Heart left ventricle (tissue), 16 donors: ENCODE measurements at places on chromosomes 13 and 19.
A peak's percentile ranks its signal among the peaks of the same experiment; 100 is the strongest.

DNA sequence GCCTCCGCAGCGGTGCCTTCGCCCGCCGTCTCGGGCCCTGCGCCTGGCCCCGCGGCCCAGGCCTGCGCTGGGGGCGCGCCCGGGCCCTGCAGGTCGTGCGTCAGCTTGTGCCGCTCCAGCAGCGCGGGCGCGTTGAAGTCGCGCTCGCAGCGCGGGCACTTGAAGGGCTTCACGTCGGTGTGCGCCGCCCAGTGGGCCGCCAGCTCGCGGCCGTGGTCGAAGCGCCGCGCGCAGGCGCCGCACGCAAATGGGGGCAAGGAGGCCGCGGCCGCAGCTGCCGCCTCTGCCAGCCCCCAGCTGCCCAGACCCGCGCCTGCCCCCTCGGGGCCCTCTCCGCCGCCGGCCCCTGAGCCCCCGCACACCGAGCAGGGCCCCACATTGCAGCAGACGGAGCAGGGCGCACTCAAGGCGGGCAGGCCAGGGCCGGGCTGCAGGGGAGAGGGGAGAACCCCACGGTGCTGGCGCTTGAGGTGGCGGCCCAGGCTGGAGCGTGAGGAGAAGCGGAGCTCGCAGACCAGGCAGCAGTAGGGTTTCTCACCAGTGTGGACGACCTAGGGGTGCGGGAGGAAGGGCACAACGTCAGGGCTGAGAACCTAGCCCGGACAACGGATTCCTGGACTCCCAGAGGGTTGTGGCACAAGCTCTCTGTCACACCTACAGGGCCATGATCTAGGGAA, 6.1 kb downstream of the FIZ1 start:
- no peak for DNase-seq

DNA sequence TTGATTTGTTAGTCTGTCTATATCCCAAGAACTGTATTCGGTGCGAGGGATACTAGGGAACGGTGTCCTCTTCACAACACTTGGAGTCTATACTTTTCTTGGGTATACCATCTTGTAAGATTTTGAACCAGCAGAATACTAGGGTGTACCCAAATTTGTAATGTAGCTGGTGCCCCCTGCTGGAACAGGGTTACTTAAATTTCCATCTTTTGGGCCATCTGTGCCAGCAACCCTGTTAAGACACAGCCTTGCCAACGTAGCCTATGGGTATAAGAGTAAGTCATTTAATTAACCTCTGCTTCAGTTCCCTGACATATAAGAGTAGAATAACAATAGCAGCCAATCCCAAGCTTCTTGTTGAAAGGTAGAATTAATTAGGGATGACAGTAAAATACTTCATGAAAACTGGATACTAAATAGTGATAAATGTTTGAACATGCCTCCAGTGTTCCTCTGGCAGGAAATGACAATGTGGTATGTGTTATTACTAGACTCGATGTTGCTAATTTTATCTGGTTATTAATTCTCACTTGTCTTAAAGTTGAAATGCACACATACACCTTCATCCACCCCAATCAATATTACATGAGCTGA, 607.6 kb downstream of the FGF9 start:
- DNase-seq = peak; percentile 38

- DNase-seq = no peak
Observed at GRCh38 chr13:27432611-27433210, 8.3 kb downstream of the GTF3A start.

GRCh38 chr13:33284031-33284430, 1.5 kb downstream of the STARD13 start:
- no peak for DNase-seq

- DNase-seq = no peak
Observed at GRCh38 chr13:62879071-62879470, 1463.4 kb upstream of the PCDH20 start.

GRCh38 chr19:47239610-47240296, 8.8 kb upstream of the BBC3 start:
- DNase-seq = peak; percentile 63

- DNase-seq = no peak
Observed at GRCh38 chr13:48998641-48999292, 23.1 kb downstream of the FNDC3A start.

GRCh38 chr19:15696654-15697194, 23.8 kb downstream of the CYP4F12 start:
- no peak for DNase-seq

DNA sequence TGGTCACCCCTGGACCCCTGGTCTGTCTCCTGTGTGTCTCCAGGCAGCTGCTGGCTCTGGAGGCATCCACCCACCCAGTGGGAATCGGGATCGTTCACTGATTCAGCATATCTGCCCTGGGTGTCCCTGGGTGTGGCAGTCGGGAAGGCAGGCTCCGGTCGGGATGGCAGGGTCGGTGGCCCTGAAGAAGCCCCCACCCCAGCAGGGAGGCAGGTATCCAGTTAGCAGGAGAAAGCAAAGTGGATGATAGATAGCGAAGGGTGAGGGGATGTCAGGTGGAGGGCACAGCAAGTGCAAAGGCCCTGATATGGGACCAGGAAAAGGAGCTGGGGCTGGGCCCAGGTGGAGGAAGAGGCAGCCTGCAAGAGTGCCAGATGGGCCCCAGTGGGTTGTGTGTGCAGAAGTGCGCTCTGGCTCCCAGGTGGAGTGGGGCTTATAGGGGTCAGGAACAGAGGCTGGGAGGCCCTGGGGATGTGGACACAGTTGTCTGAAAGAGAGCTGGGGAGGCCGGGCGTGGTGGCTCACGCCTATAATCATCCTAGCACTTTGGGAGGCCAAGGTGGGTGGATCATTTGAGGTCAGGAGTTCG, 2.3 kb downstream of the SSBP4 start:
- no peak for DNase-seq

DNA sequence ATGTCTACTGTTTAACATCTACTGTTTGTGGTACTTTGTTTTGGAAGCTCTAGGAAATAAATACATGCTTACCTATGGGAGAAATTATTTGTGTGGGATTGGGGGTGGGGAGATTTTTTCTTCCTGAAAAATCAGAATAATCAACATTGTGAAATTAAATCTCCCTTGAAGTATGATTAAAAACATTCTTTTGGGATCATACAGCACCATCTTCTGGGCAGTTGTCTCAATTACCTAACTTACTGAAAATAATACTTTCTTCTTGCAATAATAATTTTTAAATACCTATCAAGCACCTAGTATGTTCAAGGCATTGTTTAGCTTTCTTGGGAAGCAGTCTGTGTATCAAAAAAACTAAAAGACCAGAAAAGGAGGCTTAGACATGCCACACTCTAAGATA, 576.5 kb upstream of the ARGLU1 start:
- no peak for DNase-seq

GRCh38 chr13:24614306-24615080, 65.7 kb upstream of the ATP12A start:
- DNase-seq = no peak

DNA sequence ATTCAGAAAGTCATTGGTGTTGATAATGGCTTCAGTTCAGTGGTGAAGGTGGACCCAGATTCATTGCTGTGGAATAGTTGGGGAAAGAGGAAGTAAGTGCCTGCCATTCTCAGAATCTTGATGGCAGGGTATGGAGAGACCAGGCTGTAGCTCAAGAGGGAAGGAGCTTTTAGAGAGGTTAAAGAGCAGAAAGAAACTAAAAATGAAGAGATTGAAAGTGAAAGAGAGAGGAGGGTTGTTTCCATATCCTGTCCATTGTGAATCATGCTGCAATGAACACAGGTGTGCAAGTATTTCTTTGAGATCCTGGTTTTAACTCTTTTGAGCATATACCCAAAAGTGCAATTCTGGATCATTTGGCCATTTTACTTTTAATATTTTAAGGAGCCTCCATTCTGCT, 12.5 kb downstream of the GJB6 start:
- DNase-seq = no peak

- DNase-seq = no peak
Observed at GRCh38 chr13:111228262-111229144, 91.9 kb upstream of the TEX29 start.

DNA sequence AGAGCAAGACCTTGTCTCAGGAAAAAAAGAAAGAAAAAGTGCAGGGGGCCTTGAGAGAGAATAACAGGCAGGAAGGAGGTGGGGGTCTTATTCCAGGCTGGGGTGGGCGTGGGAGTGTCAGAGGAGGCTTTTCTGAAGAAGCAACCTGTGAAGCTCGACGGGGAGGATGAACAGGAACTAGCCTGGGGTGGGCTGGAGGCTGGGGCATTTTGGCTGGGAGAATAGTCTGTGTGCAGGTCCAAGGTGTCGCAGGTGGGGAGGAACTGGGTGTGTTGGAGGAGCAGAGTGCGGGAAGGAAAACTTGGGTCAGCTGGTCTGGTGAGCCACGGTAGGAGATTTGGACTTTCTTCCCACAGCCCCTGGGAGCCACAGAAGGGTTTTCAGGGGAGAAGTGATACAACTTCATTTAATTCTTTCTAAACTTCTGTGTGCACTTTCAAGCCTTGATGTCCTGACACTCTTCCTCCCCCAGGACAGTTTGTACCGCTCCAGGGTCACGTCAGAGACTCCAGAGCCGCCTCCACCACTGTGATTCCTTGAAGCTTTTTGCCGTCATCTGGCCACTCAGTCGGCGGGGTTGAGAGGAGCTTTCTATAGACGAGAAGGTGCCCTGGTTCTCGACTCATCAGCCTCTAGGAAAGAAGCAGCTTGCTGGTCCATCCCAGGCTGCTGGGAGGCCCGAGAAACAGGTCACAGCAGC, 138.7 kb downstream of the SIPA1L3 start:
- DNase-seq = no peak

- no peak for DNase-seq
Observed at GRCh38 chr13:77774181-77774580, 76.7 kb downstream of the SLAIN1 start.

DNA sequence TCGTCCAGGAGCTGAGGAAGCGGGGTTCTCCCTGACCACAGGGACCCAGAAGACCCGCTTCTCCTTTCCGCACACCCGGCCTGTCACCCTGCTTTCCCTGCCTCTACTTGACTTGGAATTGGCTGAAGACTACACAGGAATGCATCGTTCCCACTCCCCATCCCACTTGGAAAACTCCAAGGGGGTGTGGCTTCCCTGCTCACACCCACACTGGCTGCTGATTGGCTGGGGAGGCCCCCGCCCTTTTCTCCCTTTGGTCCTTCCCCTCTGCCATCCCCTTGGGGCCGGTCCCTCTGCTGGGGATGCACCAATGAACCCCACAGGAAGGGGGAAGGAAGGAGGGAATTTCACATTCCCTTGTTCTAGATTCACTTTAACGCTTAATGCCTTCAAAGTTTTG, 18.9 kb downstream of the VASP start:
- DNase-seq = peak; percentile 76

GRCh38 chr13:94272038-94272437, 207.4 kb downstream of the DCT start:
- no peak for DNase-seq

GRCh38 chr19:50695251-50696093, 24.1 kb downstream of the SHANK1 start:
- DNase-seq = no peak

- DNase-seq = no peak
Observed at GRCh38 chr19:4452230-4452990, 5.2 kb downstream of the UBXN6 start.

DNA sequence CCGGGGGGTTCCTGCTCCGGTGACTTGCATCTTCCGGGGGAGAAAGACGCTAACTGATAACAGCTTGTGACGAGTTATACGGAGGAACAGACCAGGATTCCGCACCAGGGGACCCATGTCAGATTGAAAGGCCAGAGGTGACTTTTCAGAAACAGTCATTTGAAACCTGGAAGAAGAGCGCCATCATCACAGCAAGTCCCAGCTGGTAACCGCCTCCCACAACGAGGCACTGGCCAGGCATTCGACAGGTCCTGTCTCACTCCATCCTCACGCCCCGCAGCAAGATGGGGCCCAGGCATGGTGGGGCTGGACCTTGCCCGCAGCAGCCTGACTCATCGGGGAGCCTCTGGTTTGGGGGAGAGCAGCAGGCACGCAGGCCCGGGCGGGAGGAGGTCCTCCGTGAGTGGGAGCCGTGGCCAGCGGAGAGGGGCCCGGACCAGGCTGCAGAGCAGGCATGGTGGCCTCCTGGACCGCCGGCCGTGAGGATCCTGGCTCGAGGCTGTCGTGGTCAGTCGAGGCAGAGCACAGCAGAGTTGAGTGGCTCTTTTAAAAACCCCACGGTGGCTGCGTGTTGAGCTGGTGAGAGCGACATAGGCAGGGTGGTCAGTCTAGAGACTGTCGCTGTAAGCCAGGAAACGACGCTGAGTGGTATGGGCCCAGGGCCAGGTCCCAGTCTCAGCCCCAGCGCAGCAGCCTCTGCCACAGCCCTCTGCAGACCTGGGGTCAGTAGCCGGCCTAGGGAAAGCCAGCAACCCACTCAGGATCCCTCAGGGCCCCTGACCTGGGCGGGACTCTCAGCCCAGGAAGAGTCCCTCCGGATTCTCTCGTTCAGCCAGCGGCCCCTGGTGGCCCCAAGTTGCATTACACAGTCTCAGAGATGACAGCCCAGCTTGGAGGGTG, 94.9 kb upstream of the MCF2L start:
- DNase-seq = peak; percentile 86

- no peak for DNase-seq
Observed at GRCh38 chr13:90846936-90847335, 500.6 kb upstream of the MIR17HG start.

DNA sequence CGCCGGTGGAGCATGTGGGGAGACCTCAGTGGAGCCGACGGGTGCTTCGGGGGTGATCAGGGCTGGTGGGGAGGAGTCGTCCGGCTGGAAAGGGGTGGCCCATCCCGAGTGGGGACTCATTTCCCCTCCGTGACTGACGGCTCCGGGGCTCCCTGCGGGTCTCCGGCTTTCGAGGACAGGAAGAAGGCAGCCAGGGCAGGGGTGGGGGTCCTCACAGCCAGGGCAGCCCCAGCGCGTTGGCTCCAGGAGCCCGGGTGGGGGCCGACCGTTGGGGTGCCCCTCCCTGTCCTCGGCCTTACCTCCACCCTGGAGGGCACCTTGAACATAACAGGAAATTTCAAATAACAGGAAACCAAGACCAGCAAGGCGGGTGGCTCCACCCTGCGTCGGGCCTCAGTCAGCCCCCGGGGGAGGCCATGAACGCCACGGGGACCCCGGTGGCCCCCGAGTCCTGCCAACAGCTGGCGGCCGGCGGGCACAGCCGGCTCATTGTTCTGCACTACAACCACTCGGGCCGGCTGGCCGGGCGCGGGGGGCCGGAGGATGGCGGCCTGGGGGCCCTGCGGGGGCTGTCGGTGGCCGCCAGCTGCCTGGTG, at the start of gene S1PR4:
TSS of gene S1PR4 (plus strand) at position 393 of the 596 bp plus-strand sequence. CDS start at position 417, 24 bp downstream.
- DNase-seq = no peak

GRCh38 chr13:85663856-85664255, 135.4 kb downstream of the SLITRK6 start:
- no peak for DNase-seq

GRCh38 chr19:7811989-7812388, 18.0 kb upstream of the EVI5L start:
- no peak for DNase-seq

- DNase-seq = no peak
Observed at GRCh38 chr19:35901055-35901644, 810 bp upstream of the NFKBID start.

DNA sequence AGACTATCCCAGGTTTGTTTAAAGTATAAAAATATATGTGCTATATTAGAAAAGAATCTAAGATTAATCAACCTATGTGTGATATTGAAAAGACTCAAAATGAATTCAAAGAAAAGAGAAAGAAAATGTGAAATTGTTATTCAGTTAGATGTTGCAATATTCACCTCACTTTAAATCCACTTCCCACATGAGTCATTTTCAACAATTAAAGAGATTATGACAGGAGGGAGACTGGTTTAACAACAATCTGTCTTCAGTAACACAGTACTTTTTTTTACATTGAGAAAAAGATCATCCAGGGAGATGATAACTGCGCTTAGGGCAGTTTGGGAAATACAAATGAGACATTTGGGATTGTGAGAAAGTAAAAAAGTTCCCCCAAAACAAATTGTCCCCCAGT, 1246.2 kb downstream of the SLITRK1 start:
- DNase-seq = no peak

GRCh38 chr13:44857061-44857460, 132.2 kb downstream of the NUFIP1 start:
- DNase-seq = no peak
